Activated CD4-positive, CD25-positive, alpha-beta regulatory T cell treated with anti-CD3 and anti-CD28 coated beads, Interleukin-2, amount 50 U/mL, for 16 hours (primary cell): ENCODE measurements at places on chromosomes 7 and 10.

DNA sequence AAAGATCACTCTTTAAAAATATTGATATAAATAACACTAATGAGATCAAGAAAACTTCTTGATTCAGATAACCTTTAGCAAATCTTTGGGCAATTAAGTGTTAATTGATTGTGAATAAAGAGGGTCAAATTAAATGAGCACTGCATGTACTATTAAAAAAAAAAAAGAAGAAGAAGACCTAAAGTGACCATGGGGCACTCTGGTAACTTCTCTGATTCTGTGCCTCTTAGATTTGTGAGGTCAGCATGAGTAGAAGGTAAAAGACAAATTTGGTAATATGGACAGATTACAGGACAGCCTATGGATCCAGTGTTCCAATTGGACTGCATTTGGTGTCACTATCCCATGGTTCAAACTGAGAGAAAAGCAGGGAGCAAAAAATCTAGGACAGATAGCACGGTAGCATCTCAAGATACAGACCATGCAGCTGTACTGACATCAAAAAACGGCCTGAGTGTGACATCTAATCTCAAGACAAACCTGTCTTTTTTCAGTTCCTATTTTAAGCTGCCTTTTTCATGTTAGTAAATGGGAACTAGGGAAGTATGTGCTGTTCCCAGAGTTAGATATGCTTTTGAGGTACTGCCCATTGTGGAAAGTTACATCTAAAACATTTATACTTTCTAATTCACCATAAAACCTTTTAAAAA, 128.0 kb downstream of the KCND2 start:
- no peak for DNase-seq

GRCh38 chr7:11786186-11786585, 45.8 kb downstream of the THSD7A start:
- DNase-seq = no peak

DNA sequence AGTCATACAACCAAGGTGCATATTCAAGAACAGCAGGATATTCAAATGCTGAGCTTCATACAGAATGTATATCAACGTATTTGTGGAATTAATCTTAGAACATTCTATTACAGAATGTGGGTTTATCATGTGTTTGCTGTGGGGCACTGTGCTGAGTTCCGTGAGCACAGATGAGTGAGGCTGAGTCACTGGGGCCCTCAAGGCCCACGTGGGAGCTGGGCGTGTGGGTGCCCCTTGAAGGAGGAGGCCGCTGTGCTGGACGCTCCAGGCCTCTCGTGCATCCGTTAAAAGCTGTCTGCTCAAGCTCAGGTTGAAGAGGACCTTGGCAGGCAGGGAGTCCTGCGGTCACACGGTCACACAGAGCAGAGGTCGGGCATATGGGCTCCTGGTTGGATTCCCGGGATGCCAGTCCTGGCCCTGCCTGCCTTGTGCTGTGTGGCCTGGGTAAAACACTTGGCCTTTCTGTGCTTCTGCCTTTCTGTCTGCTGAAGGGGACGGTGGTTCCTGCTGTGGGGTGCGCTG, 70.1 kb downstream of the GLRX3 start:
- no peak for DNase-seq

DNA sequence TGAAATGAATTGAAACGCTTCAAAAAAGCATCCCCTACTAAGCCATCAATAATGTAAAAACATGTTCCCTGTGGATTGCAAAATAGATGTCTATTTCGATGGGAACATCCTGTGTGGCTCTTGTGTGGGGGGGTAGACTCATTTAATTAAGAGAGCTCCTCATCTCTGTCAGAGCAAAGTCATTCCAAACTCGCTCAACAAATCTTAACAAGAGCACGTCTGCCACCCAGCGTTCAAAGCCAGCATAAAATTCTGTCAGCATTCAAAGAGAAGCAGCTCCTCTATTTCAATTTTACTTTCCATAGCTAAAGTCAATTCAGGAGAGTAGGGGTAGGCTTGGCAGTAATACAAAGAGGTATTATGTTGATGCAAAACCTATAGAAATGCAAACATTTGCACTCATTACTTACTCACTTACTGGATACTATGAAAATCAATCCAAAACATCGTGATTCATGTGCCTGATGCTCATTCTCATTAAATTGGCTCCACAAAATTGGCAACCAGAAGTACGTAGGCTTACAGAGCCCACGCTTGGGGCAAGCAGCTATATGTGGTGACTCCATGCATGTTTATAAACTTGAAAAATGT, 114.9 kb downstream of the IPMK start:
- no peak for DNase-seq

DNA sequence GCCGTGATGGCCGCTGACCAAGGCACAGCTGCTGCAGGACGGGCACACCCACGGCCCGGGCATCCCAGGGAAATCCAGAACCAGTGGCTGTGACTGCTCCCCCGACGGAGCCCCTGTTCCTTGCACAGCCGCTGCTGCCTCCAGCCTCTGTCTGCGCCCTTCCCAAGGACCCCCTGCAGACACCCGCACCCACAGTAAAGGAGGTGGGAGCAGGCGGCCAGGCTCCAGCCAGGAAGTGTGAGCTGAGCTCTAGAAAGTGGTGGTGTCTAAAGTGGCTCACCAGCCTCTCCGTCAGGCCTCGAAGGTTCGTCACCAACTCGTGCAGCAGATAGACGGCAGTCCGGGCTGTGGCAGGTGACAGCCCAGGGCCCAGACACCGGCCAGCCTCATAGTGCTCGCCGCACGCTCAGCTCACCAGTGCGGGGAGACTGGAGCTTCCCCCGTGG, 306.7 kb downstream of the DNAJB6 start:
- DNase-seq = no peak

DNA sequence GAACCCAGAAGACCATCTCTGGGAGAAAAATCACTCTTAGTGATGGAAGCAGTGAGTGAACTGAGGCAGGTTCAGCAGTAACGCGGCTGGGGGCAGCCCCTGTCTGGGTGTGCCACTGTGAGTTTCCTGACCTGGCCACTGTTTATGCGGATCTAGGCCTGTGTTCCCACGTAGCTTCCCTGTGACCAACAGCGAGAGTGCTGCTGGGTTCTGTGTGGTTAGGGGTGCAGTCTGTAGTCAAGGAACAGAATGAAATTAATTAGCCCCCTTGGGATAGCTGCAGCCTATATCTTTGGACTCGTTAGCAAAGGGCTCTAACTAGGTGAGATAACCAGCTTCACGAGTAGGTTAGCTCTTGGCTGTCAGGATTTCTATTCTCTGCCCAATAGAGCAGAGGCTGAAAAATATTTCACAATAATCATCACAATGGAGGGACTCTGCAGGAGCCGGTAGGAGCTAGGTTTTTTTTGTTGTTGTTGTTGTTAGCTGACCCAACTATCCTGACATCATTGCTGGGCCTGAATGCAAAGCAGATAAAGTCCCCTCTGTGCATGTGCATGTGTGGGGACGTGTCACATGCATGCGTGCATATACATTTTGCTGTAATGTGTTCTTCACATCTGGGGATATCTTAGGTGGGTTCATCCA, 164.9 kb downstream of the TMEM178B start:
- DNase-seq = no peak

- DNase-seq = no peak
Observed at GRCh38 chr10:86829472-86829871, 73.1 kb downstream of the BMPR1A start.

- DNase-seq = no peak
Observed at GRCh38 chr10:97090644-97091043, 95.1 kb downstream of the SLIT1 start.

GRCh38 chr7:116978006-116978405, 24.7 kb downstream of the ST7 start:
- DNase-seq = no peak

GRCh38 chr10:44706745-44707144, 204.4 kb upstream of the TMEM72 start:
- no peak for DNase-seq

- no peak for DNase-seq
Observed at GRCh38 chr7:132116369-132116768, 459.9 kb downstream of the PLXNA4 start.

DNA sequence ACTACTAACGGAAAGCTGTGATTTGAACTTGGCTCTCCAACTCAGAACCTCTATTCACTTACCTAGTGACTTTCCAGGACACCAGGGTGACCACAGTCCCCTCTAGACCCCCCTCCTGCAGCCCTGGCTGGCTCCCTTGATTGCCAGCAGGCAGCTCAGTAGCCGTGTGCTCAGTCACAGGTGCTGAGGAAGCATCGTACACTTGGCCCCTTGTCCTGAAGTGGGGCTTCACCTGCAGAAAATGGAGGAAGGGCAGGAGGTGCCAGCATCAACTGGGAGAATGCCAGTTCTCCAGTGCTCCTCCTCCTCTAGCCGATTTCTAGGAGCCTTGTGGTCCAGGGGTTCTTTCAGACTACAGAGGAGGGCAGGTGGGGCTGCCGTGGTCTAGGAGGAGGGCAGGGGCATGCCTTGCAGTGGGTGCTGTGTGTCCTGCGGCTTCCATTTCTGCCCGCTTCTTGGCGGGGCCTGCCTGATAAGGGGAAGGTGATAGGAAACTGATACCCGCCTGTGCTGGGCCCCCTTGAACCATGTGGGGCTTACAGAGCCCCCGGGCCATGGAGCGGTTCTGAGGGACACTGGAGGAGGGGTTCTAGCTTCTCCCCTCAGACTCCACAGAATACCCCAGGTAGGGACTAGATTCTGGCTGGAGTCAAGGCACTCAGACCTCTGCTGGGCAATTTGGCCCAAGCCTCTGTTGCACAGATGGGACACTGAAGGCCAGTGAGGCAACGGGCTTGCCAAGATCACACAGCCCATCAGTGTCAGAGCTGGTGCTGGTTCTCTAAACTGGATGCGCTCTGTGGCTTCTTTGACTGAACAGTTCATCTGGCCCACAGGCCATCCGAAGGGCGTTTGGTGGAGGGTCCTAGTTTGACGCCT, 14.0 kb downstream of the FAM241B start:
- no peak for DNase-seq

- DNase-seq = no peak
Observed at GRCh38 chr7:108091461-108091831, 38.7 kb downstream of the LAMB4 start.

DNA sequence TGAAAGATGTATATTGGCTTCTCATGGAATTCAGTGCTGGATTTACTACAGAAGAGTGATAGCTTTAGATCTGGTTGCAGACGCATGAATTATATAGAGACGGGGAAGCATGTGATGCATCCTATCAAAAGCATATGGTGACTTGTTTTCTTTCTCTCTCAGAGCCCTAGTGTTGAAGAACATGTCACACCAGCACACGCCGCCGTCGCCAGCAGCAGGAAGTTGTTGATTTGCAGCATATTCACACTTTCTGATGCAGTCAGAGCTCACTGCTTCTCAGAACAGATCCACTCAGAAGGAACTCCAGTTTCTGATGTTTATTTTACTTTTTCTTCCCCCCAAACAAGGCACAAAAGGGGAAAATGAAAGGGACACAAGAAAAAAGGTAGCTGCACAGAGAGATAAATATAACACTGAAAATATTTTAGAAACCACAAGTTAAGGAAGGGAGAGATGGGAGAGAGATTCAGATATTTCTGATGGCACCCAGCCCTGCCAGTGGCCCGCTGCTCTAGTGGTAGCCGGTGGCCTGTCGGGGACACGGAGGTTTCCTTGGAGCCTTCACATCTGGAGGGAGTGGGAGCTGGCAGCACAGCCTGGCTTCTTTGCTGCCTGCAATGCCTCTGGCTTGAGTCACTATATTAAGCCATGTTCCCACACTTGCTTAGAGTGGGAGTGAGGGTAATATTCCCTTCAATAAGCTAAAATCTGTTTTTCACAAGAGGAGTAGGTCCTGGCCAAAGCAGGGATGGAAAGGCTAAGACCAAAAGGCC, 123.2 kb downstream of the NRP1 start:
- no peak for DNase-seq

- no peak for DNase-seq
Observed at GRCh38 chr10:69503896-69504265, 52.6 kb downstream of the TSPAN15 start.

DNA sequence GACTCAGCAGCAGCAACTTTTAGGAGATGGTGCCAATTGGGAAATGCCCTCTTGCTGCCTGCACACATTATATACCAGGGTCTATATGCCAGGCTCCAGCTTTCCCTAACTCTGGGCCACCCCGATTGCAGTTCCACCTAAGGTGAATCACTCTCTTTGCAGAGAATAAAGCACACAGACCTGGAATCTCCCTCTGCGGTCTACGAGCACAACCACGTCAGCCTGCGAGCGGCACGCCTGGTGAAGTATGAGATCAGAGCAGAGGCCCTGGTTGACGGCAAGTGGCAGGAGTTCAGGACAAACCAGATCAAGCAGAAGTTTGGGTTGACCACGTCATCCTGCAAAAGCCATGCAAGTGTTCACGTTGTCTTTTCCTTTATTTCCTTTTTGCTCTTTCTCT, 38.2 kb upstream of the PLEKHA1 start:
- no peak for DNase-seq

- DNase-seq = no peak
Observed at GRCh38 chr7:94115316-94115715, 111.2 kb upstream of the BET1 start.

GRCh38 chr7:30450983-30451497, 27.5 kb downstream of the NOD1 start:
- no peak for DNase-seq

- no peak for DNase-seq
Observed at GRCh38 chr7:31443457-31443856, 70.4 kb upstream of the ITPRID1 start.

DNA sequence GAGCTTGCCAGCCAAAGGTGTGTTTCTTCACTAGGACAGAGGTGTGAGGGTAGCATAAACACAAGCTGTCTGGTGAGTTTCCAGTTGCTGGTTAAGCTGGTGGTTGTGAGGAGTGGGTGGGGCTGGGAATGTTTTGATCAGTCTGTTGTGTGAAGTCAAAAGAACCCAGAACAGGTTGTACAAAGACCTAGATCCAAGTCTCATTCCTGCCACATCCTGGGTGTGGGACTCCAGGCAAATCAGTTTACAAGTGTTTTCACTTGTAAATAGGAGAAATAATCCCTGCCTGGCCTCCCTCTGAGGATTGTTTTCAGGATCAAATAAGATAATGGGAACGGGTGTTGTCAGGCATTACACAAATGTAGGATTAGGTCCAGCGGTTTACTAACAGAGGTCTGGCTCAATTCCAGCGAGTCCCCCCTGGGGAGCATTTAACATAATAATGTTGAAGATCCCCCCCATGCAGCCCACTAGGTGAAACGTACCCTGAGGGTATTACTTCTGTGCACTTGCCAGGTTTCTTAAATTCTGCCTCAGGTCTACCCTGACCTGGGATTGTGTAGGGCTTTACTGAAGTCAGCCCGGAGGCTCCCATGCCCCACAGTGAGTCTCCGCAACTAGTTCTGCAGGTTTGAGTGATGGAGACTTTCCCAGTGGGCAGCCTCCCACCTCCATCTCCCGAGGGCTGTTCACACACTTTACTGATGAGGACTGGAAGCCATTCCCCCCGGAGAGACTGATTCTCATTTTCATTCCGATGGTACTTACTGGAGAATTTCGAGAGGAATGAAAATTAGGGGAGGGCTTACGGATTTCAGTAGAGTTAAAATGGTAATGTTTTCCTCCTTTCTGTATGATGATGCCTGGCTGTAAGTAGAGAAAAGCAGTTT, 2.7 kb upstream of the FRAT2 start:
- no peak for DNase-seq

- no peak for DNase-seq
Observed at GRCh38 chr7:155457544-155458110, 302 bp upstream of the EN2 start.

- DNase-seq = no peak
Observed at GRCh38 chr10:132294561-132295318, 13.0 kb downstream of the STK32C start.

GRCh38 chr7:157032644-157033482, 22.4 kb upstream of the MNX1 start:
- DNase-seq = no peak

- no peak for DNase-seq
Observed at GRCh38 chr7:96169439-96169838, 152.5 kb downstream of the SLC25A13 start.

GRCh38 chr10:127308031-127308430, 111.6 kb upstream of the INSYN2A start:
- DNase-seq = no peak

- no peak for DNase-seq
Observed at GRCh38 chr10:34758447-34758996, 56.6 kb downstream of the PARD3 start.
